ENCODE measurements at places on chromosomes 16 and 17.

DNA sequence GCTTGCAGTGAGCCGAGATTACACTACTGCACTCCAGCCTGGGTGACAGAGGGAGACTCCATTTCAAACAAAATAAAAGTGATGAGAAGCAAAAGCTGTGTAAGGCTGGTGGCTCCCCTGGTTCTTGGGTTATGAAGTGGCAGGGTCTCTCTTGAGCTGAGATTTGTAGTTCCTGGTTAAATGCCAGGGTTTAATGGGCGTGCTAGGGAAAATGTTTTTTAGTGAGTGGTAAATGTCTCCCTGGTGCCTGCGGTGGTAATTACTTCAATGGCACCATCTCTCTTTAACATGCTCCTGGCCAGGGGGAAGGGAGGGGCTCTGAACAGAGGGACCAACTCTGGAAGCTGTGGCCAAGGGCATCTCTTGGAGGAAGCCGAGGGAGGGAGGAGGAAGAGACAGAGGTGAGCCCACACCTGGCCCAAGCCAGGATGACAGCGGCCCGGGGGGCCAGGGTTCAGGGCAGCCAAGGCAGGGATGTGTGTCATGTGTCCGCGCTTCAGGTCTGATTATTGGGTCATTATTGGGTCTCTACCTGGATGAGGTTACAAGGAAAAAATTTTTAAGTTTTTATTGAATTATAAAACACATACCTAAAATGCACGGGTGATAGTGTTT lies 17.8 kb upstream of the RPL38 start:
- H3K36me3 ChIP-seq: no peaks in the 10 kb centered on the region
- no peak overlapping the region for H3K27ac ChIP-seq
- H3K4me3 ChIP-seq: no peak overlapping the region
- H3K27me3 ChIP-seq: peaks cover 35% of the 10 kb centered on the region

GRCh38 chr17:57868007-57868909 lies 18.4 kb upstream of the MRPS23 start:
- H3K4me1 ChIP-seq: peaks cover 41% of the 10 kb centered on the region
- H3K27me3 ChIP-seq: no peaks in the 10 kb centered on the region
- DNase-seq: peak; percentile 89
- H3K36me3 ChIP-seq: peaks cover 16% of the 10 kb centered on the region

- H3K36me3 ChIP-seq: no peaks in the 10 kb centered on the region
- H3K27me3 ChIP-seq: no peaks in the 10 kb centered on the region
- H3K27ac ChIP-seq: no peak overlapping the region
- H3K4me3 ChIP-seq: no peak overlapping the region
These were observed 137.5 kb downstream of the XYLT1 start for GRCh38 chr16:17333229-17333628.

- no peaks in the 10 kb centered on the region for H3K36me3 ChIP-seq
- H3K27me3 ChIP-seq: no peaks in the 10 kb centered on the region
- peaks cover 14% of the 10 kb centered on the region for H3K4me1 ChIP-seq
- no peak within 1 kb of the TSS for H3K4me3 ChIP-seq
- no peak for DNase-seq
These were observed at the start of gene CETP for GRCh38 chr16:56961851-56962281. Gene CETP (plus strand): TSS chr16:56961950. CDS start chr16:56961980, 30 bp downstream.

- H3K4me1 ChIP-seq: no peaks in the 10 kb centered on the region
- no peaks in the 10 kb centered on the region for H3K36me3 ChIP-seq
- H3K27ac ChIP-seq: no peak overlapping the region
- no peak overlapping the region for H3K4me3 ChIP-seq
- no peak for DNase-seq
These were observed 130.1 kb upstream of the ADAMTS18 start for GRCh38 chr16:77564791-77565390.
